ENCODE measurements at places on chromosomes 12 and 14.

GRCh38 chr12:49567302-49567610 lies 686 bp downstream of the MCRS1 start:
- no peak for DNase-seq

DNA sequence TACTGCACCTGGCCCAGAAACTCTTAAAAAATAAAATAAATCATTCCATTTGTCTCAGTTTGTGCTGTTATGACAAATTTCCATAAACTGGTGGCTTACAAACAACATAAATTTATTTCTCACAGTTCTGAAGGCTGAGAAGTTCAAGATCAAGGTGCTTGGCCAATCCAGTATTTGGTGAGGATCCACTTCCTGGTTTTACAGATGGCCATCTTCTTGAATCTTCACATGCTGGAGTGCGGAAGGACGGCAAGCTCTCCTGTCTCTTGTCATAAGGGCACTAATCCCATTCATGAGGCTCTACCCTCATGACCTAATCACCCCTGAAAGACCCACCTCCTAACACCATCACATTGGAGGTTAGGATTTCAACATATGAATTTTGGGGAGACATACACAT lies 29.9 kb upstream of the MYBPC1 start:
- DNase-seq, result no peak

- DNase-seq, result no peak
Measured at GRCh38 chr12:10213168-10214135, 775 bp downstream of the GABARAPL1 start.

- DNase-seq, result no peak
Measured at GRCh38 chr14:31501870-31502269, 14.0 kb upstream of the GPR33 start.

DNA sequence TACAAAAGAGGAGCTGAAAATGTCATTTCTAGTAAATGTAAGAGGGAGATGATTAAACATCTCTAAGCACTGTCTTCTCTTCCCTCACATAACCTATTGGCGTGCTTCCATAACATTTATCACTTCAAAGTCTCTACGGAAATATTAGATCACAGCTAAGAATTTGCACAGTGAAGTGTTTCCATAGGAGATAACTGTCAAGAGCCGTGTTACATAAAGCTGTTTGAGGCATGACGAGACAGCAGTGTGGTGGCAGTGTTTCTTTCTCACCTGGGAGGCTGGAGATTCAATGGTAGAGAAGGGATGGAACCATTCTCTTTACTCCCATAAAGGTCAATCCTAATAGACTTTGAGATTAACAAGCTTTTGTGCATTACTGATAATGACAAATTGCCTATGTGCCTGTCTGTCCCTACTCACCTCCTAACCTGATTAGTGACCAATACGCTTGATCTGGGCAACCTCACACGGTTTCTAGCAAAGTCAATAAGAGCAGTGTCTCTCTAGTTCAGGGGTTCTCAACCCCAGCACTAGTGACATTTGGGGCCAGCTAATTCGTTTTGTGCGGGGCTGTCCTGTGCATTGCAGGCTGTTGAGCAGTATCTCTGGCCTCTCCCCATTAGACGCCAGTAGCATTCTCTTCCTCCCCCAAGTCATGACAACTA lies 35.3 kb downstream of the FBXW8 start:
- DNase-seq, result no peak

GRCh38 chr14:89578156-89578555 lies 161.1 kb upstream of the FOXN3 start:
- no peak for DNase-seq

DNA sequence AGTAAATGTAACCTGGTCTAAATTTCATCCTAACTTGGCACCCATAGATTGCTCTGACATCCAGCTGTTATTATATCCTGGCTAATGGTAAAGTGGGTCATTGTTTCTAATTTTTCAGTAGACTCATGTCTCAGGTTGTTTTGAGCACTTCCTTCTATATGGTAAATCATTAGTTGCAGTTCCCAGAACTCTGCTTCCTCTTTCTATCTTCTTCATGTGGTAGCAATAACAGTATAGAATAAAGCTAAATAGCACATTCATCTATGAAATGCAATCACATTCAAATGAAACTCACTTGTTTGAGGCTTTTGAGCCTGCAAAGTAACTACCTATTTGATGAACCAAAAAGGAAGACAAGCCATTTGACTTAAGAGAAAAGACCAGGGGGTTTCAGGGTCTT lies 65.1 kb upstream of the GZMB start:
- DNase-seq, result no peak

GRCh38 chr14:60646226-60646818 lies 3.0 kb downstream of the SIX1 start:
- no peak for DNase-seq

DNA sequence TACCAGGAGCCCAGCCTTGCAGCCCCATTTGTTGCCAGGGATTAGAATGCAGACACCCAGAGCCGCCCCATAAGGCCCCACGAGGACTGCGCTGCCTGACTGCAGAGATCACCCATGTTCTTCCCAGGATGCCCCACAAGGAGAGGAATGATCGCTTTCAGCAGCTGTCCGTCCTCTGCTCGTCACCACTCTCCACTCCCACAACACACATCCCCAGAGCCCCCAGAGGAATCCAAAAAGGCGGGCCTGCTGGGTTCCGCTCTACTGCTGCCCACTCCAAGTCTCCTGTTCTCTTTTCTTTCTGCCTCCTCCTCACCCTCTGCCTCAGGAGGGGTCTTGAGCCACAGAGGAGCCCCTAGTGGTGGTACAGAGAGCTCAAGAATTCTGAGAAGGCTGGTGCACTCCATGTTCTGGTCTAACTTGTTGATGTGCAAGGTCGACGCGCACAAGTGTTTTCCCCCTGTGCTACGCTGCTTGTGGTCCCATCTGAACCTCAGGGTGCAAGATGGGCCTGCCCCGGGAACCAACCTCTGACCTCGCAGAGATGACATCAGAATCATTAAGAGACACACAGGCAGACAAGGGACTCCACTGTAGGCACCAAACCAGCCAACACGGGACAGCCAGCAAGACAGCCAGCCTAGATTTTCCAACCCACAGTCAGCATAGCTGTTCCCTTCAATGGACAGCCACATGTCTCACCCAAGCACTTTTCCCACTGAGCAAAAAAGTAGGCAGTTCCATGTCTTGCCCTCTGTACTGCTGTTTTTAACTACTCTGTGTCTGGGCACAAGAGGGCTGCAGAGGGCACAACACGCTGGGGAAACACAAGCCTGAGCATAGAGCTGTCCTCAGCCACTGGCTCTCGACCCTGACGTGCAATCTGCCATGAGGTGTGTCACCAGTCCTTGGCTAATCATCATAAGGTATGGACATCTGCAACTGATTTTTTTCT lies 29.9 kb downstream of the PXN start:
- DNase-seq, result no peak

DNA sequence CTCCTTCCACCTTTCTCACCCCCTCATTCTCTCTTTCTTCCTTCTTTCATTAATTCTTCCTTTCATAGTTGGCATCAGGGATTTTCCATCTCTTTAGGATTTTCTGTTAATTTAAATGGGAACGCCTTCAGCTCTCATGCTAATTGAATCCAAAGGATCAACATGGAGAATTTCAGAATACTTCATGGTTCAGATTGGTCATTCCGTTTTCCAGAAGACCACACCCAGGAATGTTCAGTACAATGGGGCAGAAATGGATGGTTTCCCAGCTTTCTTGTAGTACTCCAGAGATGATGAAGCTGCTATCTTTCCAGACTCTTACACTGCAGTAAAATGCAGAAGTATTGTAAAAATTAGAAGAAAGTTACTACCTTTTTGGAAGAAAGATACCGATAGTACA lies 440.0 kb downstream of the DAD1 start:
- DNase-seq, result no peak

DNA sequence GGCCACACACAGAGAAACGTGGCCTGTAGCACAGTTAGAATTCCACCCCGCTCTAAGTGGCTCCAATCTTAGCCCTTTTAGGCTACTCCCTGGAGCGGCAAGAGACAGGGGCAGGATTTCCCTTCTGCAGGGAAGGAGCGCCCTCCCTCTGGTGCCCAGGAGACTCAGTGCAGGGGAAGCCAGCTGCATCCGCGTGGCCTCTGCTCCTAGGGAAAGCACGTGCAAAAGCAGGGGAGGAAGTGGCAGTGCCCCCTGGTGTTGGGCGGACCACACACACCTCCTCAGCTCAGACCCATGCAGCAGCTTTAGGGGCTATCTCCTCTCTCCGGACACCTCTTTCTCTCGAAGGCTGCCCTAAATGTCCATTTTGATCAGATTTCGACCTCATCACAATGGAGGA lies 50.0 kb downstream of the SPRING1 start:
- DNase-seq, result no peak

DNA sequence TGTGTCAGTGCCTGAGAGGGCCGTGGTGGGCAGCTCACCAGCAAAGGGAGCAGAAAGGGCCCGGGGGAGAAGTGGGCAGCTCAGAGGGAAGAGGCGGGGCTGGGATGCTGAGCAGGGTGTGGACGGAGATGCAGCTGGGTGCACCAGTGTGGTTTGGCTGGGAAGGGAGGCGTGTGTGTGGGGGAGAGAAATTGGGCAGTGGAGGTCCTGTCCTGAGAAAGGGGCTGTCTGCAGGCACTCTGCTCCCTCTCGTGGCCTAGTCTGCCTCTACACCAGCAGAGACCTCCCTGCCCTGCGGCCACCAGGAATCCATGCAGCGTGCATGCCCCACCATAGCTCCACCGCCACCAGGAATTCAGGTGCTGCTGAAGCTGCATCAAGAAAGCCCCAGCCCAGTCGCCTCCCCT lies 6.4 kb downstream of the TMEM121 start:
- DNase-seq, result no peak

GRCh38 chr14:32366986-32367385 lies 37.9 kb downstream of the AKAP6 start:
- no peak for DNase-seq

- no peak for DNase-seq
Measured at GRCh38 chr12:124384299-124384894, 89.5 kb downstream of the RFLNA start.

GRCh38 chr14:23321572-23322547 lies 603 bp downstream of the PABPN1 start:
- DNase-seq, result no peak

GRCh38 chr12:41701943-41702601 lies 442.6 kb downstream of the GXYLT1 start:
- DNase-seq, result no peak

GRCh38 chr14:104778694-104779331 lies 16.7 kb downstream of the AKT1 start:
- DNase-seq, result no peak

DNA sequence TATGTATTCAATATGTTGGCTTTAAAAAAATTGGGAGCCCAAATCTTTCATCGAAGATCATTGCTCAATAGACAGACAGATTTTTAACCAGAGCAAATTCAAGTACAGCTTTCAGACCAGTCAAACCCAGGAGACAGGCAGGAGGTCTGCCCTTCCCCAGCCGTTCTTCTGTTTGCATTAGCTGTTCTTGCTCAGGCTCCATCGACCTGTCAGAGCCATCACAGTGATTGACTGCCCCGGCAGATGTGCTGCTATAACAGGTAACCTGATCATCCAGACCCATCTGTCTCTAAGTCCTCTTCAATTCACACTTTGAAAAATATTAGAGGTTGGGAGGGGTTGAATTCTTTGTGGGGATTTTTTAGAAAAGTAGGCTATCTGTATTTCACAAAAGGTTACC lies 453.5 kb downstream of the FOXG1 start:
- DNase-seq, result no peak

DNA sequence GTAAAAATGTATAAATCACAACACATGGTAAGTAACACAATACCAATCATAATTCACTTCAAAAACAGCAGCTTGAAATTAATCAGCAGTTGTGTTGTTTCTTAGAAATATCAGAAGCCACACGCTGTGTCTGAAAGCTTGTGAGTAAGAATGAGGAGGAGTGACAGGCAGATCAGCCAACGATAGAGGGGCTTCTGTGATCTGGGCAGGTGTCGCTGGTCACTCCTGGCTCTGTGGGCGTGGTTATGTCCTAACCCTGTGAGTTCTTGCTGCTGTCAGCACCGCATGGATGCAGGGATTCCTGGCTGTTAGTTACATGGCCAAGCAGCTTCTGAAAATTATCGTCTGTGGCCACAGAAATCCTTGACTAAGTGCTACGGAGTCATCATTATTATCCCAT lies 123.4 kb downstream of the SLC25A47 start:
- no peak for DNase-seq

DNA sequence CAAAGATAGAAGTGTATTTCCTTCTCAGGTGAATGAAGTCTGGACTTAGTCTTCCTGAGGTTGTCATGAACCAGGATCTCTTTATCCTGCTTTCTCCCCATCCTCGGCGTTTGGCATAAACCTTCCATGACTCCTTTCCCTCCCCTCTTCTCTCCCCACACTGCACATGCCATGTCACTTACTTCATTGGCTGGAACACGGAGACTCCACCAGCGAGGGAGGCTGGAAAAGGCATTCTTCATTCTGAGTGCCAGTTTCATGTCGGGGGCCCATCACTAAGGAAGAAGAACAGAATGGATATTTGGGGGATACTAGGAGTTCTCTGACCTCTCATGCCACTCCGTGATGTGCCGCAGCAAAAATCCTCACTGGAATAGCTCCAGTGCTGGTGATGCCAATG lies 105.6 kb downstream of the VCPKMT start:
- DNase-seq, result no peak

- no peak for DNase-seq
Measured at GRCh38 chr12:62834406-62834805, 100.5 kb downstream of the PPM1H start.

GRCh38 chr14:55547650-55548315 lies 32.2 kb upstream of the KTN1 start:
- no peak for DNase-seq

DNA sequence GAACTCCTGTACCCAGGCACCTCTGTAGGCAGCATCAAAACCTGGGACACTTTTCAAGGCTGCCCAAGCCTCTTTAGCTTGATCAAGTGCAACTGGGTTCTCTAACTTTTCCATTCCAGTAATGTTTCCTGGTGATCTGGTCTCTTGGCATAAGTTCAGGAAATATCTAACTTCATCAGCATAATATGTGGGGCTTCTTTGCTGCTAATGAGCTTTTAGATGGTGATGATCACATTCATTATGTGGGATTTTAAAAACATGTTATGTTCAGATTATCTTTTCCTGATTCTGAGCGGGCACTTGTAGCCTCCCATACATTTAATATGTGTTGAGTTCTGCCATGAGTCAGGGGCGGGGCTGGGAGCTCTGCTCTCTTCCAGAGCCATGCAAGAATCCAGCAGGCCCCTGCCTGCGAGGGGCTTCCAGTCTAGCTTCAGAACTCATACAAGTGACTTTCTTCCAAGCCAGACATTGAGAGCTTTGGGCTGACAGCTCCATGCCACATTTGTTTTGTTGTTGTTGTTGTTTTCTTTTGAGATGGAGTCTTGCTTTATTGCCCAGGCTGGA lies 39.5 kb upstream of the RIN3 start:
- DNase-seq, result peak; percentile 48

- peak; percentile 63 for DNase-seq
Measured at GRCh38 chr14:101408077-101408831, 153.0 kb upstream of the DIO3 start.
